ENCODE measurements at places on chromosomes 2 and 18.

GRCh38 chr2:160921386-160921964 is 238.8 kb upstream of the TANK start:
- DNase-seq, result no peak

DNA sequence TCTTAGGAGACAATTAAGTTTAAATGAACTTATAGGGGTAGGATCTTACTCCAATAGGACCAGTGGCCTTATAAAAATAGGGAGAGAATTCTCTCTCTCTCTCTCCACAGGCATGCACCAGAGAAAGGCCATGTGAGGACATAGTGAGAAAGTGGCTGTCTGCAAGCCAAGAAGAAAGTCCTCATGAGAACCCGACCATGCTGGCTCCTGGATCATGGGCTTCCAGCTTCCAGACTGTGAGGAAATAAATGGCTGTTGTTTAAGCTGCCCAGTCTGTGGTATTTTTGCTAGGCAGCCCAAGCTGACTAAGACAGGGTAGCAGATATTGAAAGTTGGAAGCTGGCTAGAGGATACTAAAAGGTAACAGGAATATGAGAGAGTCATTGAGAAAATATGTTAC is 454.0 kb downstream of the NBAS start:
- no peak for DNase-seq

GRCh38 chr2:25176138-25176537 is 7.8 kb upstream of the POMC start:
- no peak for DNase-seq

- no peak for DNase-seq
Measured at GRCh38 chr2:9238591-9239326, 32.1 kb downstream of the ASAP2 start.

- DNase-seq, result no peak
Measured at GRCh38 chr2:65885266-65885665, 452.9 kb upstream of the SPRED2 start.

DNA sequence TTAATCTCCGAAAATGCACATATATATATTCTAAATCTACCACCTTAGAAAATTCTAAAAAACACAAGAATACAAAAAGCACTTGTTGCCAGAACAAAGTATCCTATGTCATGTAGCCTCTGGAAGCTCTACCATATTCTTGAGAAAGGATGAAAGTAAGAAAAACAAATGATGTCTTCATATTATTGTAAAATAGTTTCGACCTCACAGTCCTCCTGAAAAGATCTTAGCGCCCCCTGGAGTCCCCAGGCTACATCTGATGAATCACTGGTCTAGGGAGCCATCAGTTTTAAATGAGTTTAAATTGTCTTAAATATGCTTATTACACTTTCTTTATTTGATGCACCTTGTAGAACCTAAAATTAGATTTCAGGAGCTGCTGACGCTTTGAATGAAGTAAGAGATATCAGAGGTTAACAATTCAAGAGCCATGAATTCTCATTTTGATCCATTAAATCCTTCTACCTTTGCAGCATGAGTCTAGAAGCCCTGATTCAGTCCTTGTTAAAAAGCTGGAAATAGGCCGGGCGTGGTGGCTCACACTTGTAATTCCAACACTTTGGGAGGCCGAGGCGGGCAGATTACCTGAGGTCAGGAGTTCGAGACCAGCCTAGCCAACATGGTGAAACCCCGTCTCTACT is 138.8 kb downstream of the MCFD2 start:
- DNase-seq, result peak; percentile 54

DNA sequence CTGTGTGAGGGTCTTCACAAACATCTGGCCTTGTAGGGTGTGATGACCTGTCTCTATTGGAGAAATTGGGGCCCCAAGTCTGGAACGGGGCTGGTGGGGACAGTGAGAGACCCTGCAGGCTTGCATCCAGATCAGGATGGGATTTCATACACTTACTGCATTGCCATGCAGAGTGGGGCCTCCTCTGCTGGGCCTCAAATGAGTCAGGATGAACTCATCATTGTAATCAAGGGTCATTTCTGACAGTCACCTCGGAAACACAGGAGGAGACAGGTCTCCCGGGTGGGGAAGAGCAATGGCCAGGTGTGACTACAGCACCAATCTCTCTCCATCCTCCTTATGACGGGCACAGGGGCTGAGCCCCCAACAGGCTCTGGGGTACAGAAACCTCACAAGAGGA is 48.1 kb upstream of the GALR1 start:
- no peak for DNase-seq

DNA sequence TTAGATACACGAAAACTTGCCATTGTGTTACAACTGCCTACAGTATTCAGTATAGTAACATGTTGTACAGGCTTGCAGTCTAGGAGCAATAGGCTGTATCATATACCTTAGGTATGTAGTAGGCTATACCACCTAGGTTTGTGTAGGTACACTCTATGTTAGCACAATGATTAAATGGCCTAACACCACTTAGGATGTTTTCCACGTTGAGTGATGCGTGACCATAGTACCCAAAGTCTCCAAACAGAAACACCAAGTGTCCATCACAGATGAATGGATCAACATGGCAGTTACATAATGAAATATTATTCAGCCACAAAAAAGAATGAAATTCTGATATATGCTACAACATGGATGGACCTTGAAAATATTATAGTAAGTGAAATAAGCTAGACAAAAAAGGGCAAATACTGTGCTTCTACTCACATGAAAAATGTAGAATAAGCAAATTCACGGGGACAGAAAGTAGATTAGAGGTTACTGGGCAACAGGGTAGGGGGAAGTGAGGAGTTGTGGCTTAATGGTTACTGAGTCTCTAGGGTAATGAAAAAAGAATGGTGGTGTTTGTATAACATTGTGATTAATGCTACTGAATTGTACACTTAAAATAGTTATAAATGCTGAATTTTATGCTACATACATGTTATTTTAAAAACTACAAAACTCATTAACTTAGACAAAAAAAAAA is 62.6 kb downstream of the TMEM131 start:
- DNase-seq, result no peak

GRCh38 chr2:113209011-113209645 is 35.4 kb downstream of the PSD4 start:
- DNase-seq, result no peak

DNA sequence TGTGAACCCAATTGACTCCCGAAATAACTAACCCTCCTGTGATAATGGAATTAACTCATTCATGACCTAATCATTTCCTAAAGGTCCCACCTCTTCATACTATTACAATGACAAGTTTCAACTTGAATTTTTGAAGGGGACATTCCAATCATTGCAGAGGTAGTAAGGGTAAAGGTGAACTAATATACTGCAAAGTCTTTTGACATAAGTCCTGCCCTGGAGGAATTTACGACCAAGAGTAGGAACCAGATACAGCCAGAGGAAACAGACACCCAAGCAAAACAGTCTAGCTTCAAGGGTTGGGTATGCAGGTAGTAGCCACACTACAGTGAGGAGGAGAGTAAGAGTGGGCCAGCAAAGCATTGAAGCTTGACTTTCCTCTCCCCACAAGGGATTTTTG is 1.2 kb upstream of the SRBD1 start:
- DNase-seq, result no peak

DNA sequence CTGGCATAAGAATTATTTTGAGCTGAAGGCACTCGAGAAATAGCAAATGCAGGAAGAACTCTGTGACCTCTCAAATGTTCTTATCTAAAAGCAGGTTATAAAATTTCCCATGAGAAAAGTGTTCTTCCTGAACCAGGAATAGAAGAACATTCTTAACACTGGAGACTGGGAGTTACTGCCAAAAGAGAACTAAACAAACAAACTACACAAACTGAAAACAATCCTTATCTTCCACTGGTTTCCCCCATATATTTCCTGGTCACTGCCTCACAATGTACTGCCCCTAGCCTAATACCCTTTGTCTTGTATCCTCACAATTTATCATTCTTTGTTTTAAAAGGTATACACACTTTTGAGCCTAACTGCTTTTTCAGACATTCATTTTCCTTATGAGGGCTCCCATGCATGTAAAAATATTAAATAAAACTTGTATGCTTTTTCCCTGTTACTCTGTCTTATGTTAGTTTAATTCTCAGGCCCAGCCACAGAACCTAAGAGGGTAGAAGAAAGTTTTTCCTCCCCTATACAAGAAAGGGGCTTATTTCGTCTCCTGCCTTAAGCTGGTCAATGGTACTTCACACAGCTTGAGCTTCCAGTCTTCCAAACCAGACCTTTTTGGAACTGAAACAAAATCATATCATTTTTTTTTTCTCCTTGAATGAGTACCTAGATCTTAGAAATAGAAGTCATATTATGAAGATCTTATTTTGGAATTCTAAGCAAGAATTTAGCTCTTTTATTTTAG is 110.6 kb downstream of the MSTN start:
- no peak for DNase-seq

GRCh38 chr18:28267878-28268625 is 91.1 kb upstream of the CDH2 start:
- no peak for DNase-seq

- no peak for DNase-seq
Measured at GRCh38 chr2:79294994-79295393, 135.4 kb upstream of the REG3A start.

GRCh38 chr18:59376351-59376935 is 17.4 kb upstream of the LMAN1 start:
- no peak for DNase-seq

DNA sequence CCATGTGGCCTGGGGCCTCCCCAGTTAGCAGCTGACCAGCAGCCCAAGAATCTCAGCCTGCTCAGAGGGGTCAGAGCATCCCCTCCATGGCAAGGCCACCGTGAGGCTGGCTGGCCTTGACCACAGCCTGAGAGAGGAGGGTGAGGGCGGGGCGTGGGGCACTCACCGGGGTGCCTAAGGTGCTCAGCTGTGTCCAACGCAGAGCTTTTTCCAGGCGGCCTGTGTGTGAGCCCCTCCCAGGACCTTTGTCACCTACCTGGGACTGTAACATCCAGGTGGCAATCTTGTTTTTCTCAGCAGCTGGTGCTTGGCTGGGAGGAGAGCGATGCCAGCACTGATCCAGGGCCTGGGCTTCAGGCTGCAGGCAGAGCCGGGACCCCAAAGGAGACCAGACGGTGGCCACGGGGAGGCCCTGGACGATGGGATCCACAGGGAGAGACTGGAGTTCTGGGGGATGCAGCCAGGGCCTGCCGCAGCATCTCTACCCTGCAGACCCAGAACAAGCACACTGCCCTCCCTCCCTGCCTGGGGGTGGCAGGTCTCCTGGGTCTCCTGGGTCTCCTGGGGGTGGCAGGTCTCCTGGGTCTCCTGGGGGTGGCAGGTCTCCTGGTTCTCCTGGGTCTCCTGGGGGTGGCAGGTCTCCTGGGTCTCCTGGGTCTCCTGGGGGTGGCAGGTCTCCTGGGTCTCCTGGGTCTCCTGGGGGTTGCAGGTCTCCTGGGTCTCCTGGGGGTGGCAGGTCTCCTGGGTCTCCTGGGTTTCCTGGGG is 12.3 kb downstream of the SNED1 start:
- no peak for DNase-seq

DNA sequence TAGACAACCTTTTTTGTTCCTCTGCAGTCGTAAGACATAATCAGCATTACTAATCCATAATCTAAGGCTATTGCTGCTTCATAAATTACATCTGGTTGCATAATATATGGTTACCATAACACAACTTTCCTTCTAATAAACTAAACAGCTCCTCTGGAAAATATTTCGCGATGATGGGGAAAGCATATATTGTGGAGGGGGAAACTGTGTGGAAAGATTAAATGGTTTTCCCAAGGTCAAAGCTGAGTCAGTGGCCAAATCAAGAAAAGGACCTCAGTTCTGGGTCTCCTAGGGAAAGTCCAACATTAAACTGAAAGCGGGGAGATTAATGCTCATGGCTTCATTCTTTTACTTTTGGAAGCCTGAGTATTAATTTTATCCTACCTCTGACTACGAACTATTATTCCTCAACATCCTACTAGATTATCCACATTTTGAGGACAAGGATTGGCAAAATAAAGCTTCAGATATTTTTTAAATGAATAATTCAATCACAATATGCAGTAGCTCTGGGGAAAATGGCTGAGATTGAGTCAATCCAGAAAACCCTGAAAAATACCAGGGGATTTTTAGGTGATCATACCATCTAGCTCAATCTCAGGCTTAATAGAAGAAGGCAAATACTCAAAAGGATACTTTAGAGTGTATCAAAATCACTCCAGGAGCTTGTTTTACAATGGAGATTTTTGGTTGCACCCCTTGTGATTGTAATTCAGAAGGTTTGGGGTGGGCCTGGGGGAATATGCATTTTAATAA is 33.8 kb upstream of the STK17B start:
- DNase-seq, result no peak
